NCI-H187 (cell line): ENCODE measurements at places on chromosomes 11 and 22.

DNA sequence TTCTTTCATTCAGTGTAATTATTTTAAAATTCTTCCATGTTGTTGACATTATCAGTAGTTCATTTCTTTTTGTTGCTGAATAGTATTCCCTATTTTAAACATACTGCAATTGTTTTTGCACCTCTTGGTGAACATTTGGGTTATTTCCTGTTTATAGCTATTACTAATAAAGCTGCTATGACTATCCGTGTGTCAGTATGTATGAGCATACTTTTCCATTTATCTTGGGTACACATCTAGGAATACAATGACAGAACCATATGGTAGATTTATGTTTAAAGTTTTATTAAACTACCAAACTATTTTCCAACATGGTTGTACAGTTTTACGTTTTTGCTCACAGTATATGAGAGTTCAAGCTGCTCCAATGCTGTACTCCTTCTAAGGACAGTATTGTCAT lies 22.0 kb upstream of the FIBIN start:
- DNase-seq: no peak

DNA sequence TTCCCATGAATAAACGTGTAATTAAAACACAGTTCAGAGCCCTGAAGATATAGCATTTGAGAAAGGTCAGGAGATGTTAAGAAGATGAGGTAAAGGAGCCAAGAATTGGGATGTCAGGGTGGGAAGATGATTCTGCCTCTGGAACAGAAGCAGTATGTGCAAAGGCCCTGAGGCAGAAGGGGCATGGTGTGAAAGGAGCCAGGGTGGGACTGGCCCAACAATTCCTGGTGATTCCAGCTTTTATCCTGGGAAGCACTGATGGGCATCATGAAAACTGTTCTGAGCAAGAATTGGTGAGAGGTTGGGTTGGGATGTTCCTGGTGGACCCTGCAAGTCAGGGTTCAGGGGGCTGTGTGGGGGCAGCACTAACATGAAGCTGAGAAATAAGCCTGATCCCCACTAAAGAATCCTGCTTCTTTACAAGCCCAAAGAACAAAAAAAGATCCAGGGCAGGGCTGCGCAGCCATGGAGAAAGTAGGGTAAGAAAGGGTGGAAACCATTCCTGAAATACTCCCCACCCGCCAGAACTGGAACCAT lies 2.5 kb upstream of the FXYD6 start:
- DNase-seq: no peak

DNA sequence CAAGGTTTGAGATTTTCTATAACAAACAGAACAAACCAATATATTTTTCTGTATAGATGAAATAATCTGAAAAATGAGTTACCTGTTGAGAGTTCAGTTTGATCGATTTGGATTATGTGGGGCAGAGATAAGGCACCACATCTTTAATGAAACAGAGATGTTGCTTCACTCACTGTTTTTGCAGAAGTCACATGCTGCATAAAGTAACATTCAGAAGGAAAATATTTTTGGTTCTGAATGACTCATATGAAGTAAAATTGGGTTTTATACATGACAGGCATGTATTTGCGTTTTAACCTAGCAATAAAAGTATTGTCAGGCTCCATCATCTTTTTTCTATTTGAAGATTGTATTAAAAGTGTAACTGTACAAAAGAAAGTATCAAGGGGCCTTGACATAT lies 77.8 kb downstream of the BBOX1 start:
- DNase-seq: no peak

DNA sequence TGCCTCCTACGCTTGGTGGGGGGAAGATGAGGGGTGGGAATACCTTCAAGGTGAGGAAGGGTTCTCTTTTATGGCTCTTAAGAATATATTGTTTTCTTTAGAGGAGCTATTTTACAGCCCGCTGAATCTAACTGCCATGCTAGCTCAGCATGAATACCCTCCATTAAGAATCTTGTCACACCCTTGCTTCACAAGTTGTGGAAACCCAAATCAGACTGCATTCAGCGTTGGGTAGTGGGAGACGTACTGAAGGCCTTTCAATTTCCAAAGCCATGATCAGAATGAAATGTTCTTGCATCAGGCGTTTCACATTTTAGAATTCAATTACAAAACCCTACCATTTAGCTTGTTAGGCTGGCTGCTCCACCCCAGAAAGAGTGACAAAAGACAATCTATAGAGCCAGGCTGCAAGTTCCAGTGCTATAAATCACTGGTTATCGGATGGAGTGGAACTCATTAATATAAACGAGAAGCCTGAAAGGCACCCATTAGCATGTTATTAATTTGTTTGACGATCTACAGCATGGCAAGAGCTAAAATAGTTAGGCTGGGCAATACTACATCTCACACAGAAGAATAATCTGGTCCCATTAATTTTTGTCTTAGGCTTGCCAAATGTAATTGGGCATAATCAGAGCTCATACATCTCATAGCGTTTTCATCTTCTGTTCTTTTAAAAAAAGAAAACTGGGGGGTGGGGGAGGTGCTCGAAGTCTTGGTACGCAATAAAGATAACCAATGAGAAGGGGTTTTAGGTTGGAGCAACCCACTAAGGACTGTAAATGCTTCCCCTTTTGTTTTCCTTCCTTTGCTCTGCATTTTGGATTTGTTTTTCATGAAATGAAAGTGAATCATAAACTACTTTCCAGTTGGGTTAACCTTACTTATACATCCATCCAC lies 57.5 kb downstream of the ABTB2 start:
- no peak for DNase-seq

- DNase-seq: no peak
Observed at GRCh38 chr11:3170044-3170755, 5.1 kb upstream of the OSBPL5 start.

- peak; percentile 67 for DNase-seq
Observed at GRCh38 chr11:78350646-78351165, 66.9 kb downstream of the GAB2 start.

GRCh38 chr11:110061296-110061695 lies 31.9 kb upstream of the ZC3H12C start:
- DNase-seq: no peak

DNA sequence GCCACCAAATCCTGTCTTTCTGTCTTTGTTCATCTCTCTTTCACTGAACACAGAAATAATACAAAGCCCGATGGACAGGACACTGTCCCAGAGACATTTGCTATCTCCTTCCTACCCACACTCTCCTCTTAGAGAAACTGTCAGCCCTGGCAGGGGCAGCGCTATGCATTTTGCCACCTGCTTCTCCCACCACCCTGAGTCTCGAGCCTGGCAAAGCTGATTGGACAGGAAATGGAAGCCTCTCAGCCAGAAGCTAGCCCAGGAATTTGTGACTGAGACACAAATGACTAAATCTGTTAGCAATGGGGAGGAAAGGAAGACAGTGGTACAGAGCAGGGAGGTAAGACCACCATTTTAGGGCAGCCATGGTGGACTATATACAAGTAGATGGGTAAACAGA lies 14.9 kb upstream of the GALNT18 start:
- DNase-seq: no peak

DNA sequence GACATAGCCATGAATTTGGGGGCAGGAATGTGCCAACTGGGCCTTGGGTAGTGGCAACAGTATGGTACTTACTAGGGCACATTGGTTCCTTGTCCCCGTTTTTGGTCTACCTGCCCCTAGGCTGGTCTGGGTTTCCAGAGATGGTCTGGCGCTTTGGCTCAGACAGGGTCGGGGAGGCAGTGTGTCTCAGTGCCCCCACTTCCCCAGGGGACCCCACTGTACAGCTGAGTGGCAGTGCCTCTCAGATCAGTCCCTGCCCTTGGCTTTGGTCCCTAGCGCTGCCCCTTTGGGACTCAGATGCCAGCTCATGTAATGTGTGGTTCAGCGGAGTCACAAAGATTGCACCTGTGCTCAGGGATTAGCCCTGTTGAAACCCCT lies 3.3 kb downstream of the RIC8A start:
- no peak for DNase-seq

- DNase-seq: no peak
Observed at GRCh38 chr11:117761993-117762392, 35.0 kb downstream of the DSCAML1 start.

GRCh38 chr11:88522624-88523385 lies 185.3 kb upstream of the CTSC start:
- DNase-seq: no peak

DNA sequence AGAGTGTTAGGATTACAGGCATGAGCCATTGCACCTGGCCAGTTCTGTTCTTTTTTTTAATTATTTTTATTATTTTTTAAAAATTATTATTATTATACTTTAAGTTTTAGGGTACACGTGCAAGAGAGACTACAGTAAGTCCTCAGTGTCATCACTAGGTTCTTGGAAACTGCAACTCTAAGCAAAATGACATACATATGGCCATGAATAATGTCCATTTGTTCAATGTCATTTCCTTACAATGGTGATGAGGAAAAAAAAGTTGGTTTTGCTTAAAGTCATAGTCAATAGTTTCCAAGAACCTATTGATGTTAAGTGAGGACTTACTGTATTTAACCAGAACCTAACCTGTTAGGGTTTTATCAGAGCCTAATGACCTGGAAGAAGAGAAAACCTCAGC lies 29.4 kb upstream of the TOP3B start:
- DNase-seq: no peak

- no peak for DNase-seq
Observed at GRCh38 chr11:73400293-73400692, 24.1 kb downstream of the RELT start.

GRCh38 chr11:43164831-43165230 lies 147.0 kb upstream of the API5 start:
- no peak for DNase-seq

DNA sequence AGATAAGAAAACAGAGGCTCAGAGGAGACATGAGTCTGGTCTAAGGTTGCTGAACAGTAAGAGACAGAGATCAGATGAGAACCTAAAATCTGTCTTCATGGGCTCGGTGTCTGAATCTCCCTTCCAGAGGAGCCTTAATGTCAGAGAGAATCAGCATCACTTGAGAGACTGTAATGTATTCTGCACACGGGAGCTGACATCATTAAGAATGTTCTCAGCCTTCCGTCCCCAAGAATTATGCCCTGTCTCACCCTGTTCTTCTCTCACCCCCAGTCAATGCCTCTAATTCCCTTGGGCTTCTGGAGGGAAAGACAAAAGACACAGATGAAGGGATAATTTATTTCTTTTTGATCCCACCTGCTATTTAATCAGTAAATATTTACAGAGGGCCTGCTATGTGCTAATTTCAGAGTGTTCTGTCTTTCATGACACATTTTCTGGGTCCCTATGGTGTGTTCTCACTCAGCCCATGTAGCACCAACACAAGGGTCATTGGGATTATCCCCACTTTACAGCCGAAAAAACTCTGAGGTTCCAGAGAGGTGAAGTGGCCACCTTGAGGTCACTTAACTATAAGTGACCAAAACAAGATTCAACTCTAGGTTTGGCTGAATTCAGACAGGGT lies 61.8 kb downstream of the CD82 start:
- no peak for DNase-seq

- no peak for DNase-seq
Observed at GRCh38 chr22:46362934-46363515, 27.5 kb downstream of the TRMU start.

GRCh38 chr11:70471254-70471653 lies 72.9 kb downstream of the CTTN start:
- DNase-seq: no peak

DNA sequence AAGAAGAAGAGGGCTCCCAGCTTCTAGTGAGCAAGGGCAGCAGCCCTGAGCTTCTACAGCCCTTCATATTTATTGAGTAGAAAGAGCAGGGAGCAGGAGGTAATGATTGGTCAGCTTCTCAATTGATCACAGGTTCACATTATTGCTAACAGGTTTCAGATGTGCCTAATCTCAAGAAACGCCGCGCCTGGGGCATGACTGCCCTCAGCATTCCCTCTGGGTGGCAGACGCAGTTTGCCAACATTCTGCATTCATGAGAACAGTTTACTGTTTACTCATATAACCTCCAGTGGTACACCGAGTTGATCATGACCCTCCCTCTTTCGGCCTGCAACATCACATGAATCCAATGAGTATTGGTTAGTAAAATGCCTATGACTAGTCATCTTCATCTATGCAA lies 4.7 kb upstream of the ZNF74 start:
- no peak for DNase-seq

- no peak for DNase-seq
Observed at GRCh38 chr11:12999597-12999996, 9.5 kb upstream of the RASSF10 start.

DNA sequence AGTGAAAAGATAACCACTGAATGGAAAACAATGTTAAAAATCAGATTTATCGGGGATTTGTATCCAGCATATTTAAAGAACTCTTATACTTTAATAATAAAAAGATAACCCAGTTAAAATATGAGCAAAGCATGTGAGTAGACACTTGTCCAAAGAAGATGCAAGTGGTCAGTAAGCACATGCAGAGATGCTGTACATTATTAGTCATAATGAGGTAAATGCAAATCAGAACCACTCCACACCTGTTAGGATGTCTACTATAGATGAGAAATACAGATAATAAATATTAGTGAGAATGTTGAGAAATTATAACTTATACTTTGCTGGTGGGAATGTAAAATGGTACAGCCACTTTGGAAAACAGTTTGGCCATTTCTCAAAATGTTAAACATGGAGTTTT lies 28.0 kb downstream of the QSER1 start:
- no peak for DNase-seq

- no peak for DNase-seq
Observed at GRCh38 chr11:133251841-133252240, 280.5 kb downstream of the OPCML start.

DNA sequence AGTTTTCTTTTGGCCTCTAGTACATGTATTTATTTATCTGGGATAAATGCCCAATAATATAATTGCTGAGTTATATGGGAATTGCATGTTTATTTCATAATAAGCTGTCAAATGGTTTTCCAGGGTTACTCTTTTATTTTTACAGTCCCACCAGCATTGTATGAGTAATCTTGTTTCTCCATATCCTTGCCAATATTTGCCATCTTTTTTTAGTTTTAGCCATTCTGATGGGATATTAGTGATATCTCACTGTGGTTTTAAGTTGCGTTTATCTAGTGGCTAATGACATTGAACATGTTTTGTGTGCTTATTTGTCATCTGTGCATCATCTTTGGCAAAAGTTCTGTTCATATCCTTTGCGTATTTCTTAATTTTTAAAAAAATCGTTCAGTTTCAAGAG lies 372.8 kb upstream of the CCDC179 start:
- no peak for DNase-seq

DNA sequence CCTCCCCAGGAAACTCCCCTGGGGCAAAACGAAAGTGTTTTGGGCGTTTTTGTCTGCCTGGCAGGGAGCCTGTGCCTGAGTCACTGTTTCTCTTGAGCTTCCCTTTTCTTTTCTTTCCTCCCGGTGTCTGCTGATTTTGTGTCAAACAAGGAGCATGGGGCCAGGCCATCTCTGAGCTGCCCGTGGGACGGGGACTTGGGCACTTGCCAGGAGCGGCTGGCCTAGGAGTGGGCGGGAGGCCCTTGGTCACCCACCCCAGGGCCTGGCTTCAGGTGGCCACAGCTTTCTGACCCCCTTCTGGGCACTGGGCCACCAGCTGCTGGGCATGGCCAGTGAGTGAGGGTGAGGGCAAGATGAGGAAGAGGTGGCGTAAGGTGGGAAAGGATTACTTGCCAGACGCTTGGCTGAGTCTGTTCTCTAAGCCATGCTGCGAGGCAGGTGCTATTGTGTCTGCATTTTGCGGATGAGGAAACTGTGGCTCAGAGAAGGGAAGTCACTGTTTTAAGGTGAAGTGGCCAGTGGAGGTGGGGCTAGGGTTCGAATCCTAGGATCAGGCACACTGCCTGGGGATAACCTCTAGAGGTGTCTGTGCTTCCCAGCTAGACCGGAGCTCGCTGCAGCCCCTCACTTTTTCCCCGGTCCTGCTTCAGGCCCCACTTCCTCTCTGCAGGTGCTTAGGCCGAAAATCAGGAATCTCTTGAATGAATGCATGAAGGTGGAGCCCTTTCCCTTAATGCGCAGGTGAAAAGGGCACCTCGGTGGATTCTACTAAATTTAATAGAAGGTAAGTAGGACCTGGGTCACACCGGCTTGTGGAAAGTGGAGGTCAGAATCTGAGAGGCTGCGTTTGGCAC lies 7.8 kb upstream of the NFAM1 start:
- DNase-seq: no peak
